ENCODE measurements at places on chromosomes 7 and 10. TPM values are rescaled to one million over a fixed set of nuclear protein-coding genes. Genes with fewer than 3 reads are reported as not detected.
A peak's percentile ranks its signal among the peaks of the same experiment; 100 is the strongest.

DNA sequence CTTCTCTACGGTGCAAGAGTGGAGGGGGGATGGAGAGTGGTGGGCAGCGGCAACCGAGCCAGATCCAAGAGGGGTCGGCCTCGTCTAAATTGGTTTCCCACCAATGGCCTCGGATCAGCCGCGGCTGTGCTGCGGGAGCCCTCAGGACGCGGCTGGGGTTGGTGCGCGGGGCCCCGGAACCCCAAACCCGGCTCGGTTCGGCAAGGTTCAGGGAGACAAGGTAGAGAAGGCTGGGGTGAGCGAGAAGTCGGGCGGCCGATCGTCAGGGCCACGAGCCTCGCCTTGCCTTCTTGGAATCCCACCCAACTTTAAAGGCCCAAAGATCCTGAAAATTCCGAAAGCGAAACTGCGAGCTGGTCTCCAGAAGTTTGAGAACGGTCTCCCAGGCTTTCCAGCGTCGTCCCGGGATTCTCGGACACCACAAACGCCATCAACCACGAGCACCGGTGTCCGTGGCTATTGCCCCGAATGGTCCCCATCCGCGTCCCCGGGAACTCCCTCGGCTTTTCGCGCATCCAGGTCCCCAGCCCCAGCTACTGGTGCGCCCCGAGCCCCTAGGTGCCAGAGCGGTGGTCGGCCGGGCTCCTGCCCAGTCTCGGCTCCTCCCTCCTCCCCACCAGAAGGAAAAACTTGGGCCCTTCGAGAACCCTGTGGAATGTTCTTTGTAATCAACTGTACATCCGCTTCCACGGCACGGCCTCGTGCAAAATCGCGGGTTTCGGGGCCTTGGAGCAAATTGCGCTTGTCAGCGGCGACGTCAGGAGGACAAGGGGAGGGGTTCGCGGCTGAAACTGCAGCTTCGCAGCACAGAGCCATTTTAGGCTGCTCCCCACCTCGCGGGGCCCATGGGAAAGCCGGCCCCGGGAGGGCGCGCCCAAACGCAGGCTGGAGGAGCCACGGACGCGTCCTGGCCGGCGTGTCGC is 3.2 kb downstream of the SFMBT2 start:
- peak; percentile 17 for DNase-seq

GRCh38 chr7:71517940-71518699 is 386.2 kb downstream of the GALNT17 start:
- no peak for DNase-seq

DNA sequence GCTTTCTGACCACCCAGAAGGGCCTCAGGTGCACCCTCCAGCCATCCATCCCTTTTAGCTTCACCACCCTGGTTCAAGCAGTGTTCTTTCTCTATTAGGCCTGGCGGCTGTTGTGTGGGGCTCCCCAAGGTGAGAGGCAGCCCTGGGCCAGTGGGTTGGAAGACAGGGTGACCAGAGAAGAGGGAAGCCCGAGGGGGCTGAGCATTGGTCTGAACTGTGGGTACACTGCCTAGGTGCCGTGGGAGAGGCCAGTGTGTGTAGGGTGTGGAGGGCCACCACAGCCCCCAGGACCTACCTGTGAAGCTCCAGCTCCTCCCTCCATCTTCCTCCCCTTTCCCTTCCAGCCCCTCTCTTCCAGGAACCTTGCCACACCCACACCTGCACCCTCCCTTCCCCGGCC is 9.1 kb upstream of the MTPAP start:
- DNase-seq = no peak

DNA sequence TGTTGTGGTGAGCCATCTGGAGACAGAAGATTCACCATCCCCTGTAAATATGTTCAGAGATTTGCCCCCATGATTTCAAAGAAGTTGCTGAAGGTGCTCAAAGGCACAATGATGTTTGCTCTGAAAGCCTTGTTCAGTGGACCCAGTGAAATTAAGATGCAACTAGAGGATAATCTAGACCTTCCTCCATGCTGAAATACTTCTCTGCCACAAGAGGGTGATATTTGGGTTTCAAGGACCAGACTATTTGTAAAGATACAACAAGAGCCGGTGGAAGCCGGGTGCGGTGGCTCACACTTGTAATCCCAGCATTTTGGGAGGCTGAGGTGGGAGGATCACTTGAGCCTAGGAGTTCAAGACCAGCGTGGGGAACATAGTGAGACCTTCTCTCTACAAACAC is 13.5 kb upstream of the MSRB2 start:
- DNase-seq = no peak

The SLC16A12 gene
- total RNA-seq = 16.1 TPM

The PTPN20 gene
- not detected for total RNA-seq

The WDFY4 gene
- 0.07 TPM for total RNA-seq

The GNG11 gene
- not detected for total RNA-seq

The ATE1 gene
- 40.8 TPM for total RNA-seq

Measured in progenitor cell of endocrine pancreas (in vitro differentiated cells).